SK-N-SH treated with all-trans-retinoic acid at 6 μM for 48 hours (cell line): ENCODE measurements at places on chromosomes 11 and 22.

DNA sequence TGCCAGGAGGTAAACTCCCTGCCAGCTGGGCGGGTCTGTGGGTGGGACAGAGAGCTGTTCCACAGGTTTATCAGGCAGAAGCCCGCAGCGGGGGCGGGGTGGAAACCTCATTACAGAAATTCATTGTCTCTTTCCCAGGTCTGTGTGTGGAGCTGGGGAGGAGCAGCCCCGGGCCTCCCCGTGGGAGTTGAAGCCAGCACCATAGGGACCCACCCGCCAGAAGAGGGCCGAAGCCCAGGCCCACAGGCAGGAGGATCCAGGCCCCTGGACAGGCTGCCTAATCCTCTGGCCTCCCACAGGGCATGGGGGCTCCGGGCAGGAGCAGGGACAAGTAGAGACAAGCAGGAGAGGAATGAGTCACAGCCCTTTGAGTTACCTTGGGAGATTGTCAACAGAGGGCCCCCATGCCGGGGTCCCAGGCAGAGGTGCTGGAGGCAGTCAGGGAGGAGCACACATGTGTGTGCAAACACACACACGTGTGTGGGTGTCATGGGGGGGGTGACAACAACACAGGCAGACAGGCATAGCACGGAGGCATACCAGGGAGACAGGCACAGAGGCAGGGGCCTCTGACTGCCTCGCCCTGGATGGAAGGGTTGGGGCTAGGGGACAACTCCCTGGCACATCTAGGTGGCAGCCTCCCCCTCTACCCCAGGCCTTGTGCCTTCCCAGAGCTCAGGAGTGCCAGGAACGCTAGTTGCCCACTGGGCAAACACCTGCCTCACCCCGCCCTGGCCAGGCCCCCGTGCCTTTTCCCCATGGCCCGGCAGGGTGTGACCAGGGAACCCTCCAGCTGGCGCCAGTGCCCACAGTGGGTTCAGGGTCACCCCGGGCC lies 1.4 kb downstream of the CDC42BPG start:
- ATAC-seq, result no peak

- ATAC-seq, result no peak
Observed at GRCh38 chr22:20774882-20775281, 969 bp downstream of the SERPIND1 start.

DNA sequence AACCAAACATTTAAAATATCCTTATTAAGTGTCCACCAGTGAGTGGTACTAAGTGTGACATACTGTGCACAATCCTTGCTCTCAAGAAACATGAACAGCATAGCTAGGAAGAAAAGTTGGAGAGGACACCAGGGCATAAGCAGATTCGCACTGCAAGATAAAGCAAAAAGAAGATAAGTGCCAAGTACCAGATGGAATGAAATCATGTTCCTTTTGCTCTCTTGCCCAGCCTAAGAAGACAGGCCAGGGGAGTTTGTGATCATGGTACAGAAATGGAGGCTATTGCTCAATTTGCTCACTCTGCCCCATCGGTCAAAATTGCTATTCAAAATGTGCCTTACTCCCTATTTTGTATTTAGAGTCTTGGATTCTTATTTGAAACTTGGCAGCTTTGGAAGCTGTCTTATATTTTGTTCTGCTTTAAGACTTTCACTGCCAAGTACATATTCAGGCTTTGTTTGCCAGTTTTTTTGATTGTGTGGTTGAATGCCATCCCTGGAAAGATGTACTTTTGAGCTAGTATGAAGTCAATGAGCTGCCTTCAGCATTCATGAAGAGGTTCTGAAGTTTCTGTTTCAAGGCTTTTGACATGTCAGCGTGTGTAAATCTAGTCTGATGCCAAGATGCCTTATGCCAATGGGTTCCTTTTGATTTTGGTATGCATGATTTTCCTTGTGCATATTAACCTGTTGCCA lies 90.3 kb downstream of the PAX6 start:
- ATAC-seq, result no peak

- ATAC-seq, result no peak
Observed at GRCh38 chr11:17161515-17161914, 46.3 kb downstream of the PIK3C2A start.

DNA sequence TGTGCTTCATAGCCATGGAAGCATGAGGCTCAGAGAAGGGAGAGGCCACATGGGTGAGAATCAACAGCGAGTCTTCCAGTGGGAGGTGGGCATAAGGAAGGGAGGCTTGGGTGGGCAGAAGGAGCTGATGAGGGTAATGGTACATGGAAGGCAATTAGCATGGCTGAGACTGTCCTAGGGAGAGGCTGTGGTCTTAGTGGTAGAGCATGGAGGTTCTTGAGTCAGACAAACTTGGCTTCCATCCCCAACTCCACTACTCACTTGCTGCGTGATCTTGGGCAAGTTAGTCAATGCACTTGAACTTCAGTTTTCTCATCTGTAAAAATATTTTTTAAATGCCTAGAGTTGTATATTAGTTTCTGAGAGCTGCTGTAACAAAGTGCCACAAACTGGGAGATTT lies 227.2 kb upstream of the E2F8 start:
- no peak for ATAC-seq

GRCh38 chr11:8638300-8638699 lies 44.2 kb downstream of the TRIM66 start:
- no peak for ATAC-seq

- ATAC-seq, result peak; percentile 97
Observed at GRCh38 chr11:128814856-128815705, 52.0 kb downstream of the KCNJ1 start.

DNA sequence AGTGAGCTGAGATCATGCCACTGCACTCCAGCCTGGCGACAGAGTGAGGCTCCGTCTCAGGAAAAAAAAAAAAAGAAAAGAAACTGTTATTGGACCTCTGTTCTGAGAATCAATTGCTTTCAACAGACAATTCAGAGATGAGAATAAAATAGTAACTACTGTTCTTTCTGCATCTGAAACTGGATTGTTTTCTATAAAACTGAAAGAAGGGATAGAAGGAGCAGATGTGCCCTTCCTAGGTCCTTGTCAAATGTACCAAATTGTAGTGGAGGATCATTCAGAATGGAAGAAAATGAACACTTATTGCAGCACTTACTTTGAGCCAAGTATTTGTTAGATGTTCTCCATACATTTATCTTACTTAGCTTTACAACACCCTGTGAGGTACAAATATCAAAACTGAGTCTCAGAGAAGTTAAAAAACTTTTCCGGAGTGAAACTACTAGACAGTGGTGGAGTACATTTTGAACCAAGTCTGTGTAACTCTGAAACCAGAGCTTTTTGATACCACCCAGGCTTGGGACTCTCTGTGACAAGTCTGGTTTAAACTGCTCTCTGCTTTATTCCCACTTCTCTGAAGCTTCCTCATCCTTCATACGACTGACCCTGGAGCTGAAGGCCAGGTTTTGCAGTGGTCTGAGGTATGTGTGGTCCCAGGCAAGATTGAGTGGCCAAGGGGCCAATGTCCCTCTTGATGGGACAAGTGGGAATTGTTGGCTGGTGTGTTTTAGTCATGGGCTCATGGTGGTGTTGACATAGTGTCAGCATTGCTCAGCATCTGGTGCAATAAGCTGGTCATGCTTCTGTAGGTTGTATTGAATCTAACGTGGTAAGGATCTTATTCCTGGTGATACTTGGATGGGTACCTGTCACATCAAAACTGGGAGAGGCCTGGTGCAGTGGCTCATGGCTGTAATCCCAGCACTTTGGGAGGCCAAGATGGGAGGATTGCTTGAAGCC lies 48.2 kb upstream of the CCDC134 start:
- no peak for ATAC-seq

DNA sequence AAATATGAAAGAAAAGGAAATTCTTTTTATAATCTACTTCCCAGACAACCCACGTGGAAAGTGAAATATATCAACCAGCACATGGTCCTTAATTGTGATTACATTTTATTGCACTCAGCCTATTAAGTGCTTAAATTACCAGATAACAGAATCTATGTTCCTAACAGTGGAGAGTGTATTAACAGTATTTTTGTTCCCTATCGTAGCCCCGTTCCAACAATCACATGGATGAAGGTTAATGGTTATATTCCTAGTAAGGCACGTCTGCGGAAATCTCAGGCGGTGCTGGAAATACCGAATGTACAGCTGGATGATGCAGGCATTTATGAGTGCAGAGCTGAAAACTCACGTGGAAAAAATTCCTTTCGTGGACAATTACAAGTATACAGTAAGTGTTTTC lies 626.1 kb upstream of the ARHGAP42 start:
- ATAC-seq, result no peak

DNA sequence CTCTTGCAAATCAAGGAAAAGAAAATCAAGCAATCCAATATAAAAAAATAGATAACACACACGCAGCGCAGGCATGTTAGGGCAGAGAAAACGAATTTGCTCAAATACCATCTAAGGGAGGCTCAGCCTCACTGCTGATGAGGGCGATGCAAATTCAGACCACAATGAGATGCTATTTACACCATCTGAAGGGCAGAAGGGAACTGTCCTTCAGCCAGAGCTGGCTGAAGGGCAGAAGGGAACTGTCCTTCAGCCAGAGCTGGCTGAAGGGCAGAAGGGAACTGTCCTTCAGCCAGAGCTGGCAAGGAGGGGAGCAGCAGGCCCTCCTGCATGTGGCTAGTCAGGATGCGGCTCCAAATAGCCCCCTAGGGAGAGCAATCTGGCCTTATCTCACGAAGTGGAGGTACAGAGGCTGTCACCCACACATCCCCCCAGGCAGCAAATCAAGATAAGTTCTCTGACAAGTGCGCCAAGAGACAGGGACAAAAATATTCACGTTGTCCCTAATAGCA lies 7.6 kb upstream of the SLC39A13 start:
- ATAC-seq, result peak; percentile 72

DNA sequence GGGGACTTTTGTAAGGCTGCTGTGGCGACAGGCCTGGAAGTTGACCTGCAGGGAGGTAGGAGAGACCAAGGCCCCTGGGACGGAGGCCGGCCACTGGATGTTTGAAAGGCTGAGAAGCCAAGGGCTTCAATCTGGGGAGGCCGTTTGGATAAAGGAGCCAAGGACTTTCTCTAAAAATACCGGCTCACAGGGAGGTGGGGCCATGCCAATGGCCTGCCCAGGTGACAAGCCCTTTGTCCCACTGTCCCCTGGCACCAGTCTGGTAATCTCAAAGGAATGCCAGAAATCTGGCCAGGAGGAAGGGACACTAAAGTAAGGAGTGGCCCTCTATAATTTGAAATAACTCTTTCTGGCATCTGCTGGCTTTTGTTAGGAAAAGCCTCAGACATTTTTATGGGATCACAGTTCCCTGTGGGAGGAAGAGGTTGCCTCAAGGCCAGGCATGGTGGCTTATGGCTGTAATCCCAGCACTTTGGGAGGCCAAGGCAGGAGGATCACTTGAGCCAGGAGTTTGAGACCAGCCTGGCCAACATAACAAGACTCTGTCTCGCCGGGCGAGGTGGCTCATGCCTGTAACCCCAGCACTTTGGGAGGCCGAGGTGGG lies 1.9 kb upstream of the CHKA start:
- no peak for ATAC-seq

GRCh38 chr11:521177-521688 lies 14.1 kb downstream of the HRAS start:
- no peak for ATAC-seq

DNA sequence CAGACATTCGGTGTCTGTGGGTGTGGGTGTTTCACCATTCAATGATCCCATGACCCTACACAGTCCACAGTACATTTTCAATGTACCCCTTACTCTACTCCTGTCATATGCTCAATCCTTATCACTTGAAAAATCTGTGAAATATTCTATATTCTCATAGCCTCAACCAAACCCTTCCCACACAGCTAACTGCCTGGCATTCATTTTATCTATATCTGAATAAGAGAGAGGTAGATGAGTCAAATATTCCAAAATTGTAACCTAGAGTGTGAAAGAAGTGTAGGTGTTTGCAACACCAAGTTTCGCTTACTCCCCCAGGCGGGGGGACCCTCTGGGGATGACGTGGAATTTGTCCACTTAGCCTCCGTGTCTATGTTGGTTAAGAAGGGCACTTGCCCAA lies 354.8 kb downstream of the ETS1 start:
- ATAC-seq, result no peak

DNA sequence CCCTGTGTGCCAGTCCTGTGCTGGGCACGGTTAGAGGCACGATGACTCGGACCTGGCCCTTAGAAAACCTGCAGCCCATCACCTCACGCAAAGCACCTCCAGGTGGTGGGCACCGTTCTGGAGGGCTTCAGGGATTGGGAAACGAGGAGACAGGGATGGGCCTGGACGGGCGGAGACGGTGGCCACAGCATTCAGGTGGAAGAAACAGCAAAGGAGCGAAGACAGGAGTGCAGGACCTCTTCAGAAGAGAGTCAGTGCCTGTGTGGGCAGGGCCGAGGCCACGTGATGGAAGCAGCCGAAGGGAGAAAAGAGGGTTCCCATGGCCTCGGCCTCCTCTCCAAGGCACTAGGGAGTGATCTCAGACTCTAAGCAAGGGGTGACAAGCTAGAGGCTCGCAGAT lies 8.1 kb upstream of the SLC22A12 start:
- no peak for ATAC-seq

DNA sequence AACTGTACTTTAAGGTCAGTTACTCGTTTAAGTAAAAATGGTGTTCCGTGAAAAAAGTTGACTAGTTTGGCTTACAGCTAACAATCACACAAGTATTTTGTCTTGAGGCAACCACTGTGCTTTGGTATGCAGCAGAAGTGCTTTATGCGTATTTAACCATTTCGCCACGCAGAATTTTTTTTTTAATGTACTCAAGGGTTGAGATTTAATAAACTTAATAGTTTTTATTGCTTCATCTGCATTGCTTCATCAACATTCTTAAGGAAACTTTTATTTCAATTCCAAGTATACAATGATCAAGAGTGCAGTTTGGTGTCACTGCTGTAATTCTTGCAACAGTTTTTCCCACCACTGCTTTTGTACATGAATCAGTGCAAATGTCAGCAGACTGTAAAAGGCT lies 66.4 kb downstream of the ZNRF3 start:
- no peak for ATAC-seq

DNA sequence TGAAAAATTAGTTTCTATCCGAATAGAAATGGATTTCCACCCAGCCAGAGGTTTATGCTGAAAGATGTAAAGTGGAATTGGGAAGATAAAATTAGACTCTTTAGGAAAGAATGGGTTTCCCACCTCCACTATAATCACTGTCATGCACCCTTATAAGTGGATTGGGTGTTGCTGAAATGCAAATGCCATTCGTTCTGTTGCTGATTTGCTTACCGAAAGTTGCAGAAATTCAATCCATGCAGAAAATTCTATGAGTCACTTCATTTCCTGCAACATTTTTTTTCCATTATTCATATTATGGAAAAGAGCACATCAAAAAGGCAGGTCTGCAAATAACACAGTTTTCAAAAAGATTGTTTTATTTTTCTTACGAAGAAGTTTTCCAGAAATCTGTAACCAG lies 65.6 kb downstream of the LDLRAD3 start:
- peak; percentile 57 for ATAC-seq

DNA sequence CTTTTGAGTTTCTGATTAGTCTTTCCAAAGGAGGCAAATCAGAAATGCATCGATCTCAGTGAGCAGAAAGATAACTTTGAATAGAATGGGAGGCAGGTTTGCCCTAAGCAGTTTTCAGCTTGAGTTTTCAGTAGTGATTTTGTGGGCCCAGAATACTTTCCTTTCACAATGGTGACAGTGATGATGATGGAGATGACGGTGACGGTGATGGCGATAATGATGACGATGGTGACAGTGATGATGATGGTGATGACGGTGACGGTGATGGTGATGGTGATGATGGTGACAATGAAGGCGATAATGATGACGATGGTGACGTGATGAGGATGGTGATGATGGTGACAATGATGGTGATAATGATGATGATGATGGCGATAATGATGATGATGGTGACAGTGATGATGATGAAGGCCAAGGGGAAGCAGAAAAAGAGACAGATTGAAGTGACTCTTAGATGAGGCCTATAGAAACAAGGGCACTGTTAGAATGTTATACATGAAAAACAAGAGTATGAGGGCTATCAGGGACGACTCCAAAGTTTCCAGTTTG lies 153.4 kb upstream of the B3GAT1 start:
- no peak for ATAC-seq
